ENCODE measurements at places on chromosomes 12 and 14.

GRCh38 chr12:117334051-117334450, 27.4 kb downstream of the NOS1 start:
- DNase-seq, result no peak

DNA sequence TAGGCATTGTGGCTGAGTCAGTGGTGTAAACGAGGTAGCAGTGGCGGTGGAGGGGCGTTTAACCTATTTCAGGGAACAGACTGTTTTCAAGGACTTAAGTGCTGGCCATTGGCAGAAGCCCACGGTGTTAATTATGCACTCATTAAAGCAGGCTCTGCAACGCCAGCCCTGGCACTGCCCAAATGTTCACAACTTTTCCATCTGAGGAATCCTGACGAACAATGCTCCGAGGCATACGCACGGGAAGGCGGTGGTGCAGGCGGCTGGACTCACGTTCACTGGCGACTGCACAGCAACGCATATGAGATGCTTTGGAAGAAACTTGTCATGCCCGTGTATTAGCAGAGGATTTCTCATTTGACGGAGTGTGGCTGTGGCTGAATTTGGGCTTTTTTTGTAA, 70.6 kb upstream of the SLC24A4 start:
- DNase-seq, result peak; percentile 42

DNA sequence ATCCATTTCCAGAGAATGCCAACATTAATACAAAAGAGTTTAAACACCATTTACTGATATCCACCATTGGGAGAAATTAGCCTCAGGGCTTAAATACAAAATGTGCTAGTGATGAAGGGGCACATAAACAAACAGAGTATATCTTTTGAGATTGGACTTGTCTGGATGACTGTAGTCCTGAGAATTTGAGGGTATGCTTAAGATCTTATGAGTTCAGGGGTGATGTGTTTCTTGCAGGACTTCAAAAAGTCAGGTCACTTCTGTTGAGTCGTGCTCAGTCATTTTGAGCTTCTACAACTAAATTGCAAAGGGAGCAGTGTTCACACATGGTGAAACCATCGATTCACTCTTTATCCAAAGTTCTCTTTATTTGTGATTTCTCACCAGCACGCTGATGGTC, 425.7 kb downstream of the ATP23 start:
- DNase-seq, result no peak

DNA sequence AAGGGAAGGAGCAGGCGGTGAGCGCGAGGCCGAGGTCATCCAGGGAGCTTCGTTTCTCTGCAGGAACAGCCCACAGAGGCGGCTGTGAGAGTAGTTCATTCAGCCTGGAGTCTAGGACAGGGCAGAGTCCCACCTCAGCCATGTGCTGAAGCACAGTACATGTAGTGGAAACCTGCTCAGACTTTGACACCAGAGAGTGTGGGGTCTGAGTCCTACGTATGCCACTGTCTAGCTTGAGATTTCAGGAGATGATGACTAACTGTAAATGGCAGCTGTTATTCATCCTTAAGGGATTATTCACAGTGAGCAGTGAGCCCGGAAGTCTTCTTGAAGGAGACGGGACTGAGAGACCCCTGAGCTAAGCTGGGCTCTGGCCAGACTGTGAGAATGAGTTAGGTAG, 938 bp upstream of the SLC6A13 start:
- no peak for DNase-seq

- no peak for DNase-seq
Measured at GRCh38 chr12:2292560-2292959, 239.8 kb downstream of the CACNA1C start.

DNA sequence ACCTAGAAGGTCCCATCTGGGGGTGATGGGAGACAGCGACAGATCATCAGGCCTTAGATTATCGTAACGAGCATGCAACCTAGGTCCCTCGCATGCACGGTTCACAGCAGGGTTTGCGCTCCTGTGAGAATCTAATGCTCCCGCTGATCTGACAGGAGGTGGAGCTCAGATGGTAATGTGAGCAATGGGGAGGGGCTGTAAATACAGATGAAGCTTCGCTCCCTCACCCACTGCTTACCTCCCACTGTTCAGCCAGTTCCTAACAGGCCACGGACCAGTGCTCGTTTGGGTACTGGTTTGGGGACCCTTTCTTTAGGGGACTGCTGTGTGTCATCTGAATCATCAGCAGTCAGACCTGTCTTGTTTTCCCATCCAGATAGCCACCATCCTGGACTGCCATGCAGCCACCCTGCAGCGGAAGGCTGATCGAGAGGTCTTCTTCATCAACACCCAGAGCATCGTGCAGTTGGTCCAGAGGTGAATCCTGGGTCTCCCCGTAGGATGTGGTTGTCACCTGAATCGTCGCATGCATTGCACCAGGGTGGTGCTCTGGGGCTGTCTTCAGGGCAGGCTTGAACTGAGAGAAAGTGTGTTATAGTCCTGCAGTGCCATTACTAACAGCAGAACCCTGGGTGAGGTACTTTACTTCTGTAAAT, 96.2 kb downstream of the ACACB start:
- DNase-seq, result no peak

- no peak for DNase-seq
Measured at GRCh38 chr14:75153295-75153694, 23.1 kb downstream of the TMED10 start.

DNA sequence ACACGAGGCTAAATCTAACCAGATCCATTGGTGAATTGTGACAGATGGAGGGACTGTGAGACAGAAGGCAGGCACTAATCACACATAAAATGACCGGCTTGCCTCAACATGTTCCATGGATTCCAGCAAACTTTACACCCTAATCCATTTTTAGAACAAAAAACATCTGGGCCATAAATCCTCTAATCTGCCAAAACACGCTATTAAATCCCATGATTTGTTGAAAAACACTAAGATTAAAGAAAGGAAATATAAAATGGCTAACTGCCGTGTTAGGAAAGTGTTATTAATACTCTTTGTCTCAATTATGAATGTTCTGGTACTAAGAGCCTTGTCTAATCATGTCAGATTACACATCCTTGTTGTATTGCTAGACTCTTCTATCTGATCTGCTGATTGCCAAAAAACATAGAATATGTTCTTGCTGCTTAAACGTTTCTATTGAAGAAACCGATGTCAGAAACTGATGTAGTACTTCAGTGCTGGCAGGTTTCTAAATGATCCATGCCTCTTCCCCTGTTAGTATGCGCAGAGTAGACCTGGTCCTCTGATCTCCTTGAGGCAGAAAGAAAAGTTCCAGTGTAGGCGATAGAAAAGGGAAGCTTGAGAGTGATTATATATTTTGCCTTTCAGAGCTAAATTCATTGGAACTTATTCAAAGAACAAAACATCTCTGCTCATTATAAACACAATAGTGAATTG, 384.9 kb downstream of the SOX5 start:
- DNase-seq, result no peak

- no peak for DNase-seq
Measured at GRCh38 chr12:49170924-49171323, 18.0 kb downstream of the TUBA1A start.

GRCh38 chr14:99346470-99347080, 74.6 kb upstream of the BCL11B start:
- DNase-seq, result no peak

DNA sequence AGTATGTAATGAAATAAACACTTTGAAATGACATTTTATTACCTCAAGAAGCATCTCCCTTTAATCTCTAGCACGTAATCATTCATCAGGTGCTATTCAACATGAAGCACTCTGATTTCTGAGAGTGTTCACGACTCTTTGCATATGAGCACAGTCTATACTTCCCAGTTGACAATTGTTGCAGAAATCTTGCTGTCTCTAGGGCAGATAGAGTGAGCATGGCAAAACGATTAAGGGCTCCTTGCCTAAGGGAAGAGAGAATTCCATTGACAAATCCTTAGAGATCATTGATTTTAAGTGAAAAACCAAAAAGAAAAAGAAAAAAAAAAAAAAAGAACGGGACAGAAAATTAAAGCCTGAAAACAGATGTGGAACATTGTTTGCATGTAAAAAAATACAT, 107.6 kb downstream of the C12orf50 start:
- no peak for DNase-seq

DNA sequence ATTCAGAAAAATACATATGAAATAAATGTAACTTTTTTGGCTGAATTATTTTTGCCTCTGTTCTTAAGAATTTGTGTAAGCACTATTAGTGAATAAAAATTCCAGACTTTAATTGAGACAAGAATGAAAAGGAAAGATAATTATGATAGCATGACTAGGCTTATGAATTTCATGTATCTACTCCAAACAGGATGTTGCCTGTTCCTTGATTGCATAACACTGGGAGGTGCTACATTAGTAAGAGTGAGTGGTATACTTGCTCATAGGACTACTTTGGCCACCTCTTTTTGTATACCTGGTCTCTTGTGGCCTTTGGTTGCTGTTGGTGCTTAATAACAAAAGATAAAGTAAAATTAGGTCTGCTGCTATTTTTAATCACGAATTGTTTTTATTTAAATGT, 112.8 kb downstream of the NAV3 start:
- DNase-seq, result peak; percentile 43

- DNase-seq, result no peak
Measured at GRCh38 chr12:70843363-70843762, 77.2 kb downstream of the PTPRR start.

- no peak for DNase-seq
Measured at GRCh38 chr14:63478010-63478409, 65.2 kb downstream of the PPP2R5E start.

DNA sequence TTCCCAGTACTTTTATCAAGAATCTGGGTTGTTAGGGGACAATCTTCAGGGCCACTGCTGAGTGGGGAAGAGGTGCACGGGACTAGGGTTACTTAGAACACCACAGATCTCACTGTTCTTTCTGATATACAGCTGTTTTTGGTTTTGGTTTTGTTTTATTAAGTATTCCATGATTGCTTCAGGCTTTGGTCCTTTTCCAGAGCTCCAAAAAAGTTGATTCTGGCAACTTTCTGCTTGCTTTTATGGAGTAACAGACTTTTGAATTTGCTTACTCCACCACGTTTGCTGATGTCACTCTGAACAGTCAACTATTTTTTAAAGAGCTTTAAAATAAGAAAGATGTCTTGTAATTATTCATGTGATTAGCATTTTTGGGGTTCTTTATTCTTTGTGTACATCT, 368.1 kb upstream of the FOXG1 start:
- DNase-seq, result no peak

- DNase-seq, result no peak
Measured at GRCh38 chr12:131862600-131862993, 31.8 kb upstream of the ULK1 start.

GRCh38 chr12:50517421-50518048, 12.8 kb downstream of the DIP2B start:
- no peak for DNase-seq

- no peak for DNase-seq
Measured at GRCh38 chr14:56979936-56980335, 169.7 kb upstream of the OTX2 start.

DNA sequence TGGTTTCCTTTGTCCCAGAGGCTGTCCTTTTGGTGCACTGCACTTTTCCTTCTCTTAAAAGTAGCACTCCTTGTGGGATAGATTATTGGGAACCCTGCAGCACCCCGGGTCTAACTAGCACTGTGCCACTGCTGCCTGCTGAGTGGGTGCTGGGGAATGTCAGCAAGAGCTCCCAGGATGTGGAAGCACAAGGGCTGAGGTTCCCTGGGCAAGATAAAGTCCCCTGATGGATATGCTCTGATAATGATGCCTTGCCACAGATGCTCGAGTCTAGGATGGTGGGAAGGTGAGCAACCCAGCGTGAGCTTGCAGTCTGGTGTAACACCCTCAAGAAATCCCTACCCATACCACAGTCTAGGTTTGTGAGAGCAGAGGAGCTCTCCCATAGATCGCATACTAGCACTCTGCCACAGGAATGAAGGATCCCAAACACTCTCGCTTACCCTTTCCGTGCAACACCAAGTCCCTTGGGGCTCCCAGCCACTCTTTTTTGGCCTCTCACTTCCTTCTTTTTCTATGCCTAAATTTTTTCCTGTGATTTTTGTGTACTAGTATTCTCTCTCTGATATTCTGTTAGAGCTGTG, 32.6 kb downstream of the USP15 start:
- peak; percentile 5 for DNase-seq

- DNase-seq, result no peak
Measured at GRCh38 chr14:77122526-77123125, 19.0 kb downstream of the ZDHHC22 start.

DNA sequence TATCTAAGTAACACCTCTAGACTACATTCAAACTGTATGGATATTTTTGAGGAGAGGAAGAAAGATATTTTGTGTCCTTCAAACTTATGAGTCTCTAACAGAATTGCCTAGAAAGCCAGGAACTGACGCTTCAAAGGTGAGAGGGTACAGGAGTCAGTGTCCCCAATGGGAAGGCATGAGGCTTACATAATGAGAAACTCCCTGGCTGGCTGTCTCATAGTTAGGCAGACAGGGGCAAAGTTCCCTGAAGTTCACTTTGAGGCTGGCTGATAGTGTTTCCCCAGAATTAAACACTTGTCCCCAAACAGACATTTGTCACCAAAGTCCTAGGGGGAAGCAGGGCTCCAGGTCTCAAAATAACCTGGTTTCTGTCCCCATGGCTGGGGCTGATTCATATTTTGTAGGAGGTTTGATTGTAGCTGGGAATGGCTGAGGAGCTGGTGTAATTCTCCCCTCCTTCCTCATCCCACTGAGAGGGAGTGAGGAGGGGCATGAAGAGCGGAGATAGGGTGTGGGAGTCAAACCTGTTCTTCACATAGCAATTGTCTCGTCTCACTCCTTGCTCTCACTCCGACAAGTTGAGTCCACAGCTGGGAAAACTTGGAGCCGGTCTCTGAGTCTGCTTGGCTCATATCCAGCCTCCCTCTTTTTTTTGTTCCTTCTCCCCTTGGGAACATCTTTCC, 56.4 kb upstream of the CISTR start:
- DNase-seq, result no peak

DNA sequence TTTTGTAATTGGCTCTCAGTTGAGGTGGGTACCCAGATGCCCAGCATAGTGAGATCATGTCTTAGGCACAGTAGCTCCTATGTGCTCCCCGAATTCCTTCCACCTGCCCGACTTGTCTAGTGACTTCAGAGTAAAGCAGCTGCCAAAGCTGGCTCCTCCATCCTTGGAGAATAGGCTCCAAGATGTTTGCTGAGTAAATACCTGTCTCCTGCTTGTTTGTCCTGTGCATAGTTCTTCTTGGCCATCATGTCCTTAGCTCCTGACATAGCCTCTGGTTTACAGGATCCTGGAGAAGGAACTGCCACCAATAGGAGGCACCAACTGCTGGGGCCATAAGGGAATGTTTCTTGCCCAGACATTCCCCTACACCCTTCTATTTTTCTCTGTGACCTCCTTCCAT, 52.6 kb upstream of the CISTR start:
- no peak for DNase-seq

Data from AG20443 (cell line).